ENCODE measurements at places on chromosomes 1 and 21.

- DNase-seq, result no peak
Measured at GRCh38 chr1:207069858-207070506, 16.9 kb downstream of the PFKFB2 start.

DNA sequence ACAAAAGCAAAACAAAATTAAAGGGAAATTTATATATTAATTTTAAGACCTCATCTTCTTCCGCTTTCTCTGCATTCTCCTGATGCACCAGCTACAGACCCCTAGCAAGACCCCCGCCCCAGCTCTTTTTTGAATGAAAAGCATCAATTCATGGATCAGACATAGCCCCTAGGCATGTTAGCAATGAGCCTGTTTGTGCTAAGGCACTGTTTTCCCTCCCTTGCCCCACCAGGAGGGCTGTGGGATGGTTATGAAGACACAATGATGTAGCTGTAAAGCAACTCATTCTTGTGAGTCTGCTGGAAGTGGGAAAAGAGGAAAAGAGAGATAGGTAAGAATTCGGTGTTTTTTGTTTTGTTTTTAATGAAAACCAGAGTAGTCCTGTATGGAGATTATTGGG, 88.5 kb upstream of the ZBTB18 start:
- no peak for DNase-seq

DNA sequence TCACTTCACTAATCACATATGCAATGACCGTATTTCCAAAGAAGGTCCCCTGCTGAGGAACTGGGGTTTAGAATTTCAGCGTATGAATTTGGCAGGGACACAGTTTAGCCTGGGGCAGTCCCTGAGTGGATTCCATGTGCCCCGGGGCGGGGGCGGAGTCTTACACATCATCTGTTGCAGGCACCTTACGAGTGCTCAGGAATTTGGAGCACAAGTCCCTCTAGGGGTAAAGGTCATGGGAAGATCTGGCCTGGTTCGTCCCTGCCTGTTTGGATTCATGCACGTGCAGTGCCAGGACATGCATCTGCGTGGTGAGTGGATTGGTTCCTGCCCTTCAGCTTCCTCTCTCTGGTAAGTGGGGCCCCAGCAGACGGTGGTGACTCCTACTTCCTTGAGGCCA, 208.3 kb upstream of the C1orf174 start:
- DNase-seq, result no peak

DNA sequence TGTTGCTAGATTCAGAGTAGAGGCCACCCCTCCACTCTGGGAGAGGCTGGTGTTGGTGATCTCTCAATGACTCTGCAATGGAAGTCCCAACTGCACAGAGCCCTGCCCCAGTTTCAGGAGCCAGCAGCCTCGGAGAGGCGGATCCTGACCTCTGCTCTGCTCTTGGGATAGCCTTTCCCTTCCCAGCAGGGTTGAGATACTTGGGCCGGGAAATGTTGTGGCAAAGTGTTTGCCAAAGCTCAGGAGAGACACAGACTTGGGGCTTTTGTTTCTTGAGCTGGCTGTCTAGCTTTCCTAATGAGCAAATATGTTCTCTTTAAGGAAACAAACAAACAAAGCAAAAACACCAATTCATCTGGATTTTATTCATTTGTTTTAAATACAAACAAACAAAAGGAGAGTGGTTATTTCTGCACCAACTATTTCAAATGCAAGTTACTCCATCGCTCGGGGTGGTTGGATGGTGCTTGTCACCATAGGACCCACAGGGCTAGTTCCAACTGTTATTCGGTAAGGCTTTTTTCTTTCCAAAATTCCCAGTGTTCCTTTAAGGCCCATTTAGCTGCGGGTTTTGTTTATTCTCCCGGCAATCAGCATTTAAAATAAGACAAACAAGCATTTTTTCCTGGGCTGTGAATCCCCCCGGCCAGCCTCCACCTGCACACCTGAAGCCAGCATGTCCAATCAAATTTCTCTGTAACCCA, 193.9 kb upstream of the LMO4 start:
- DNase-seq, result no peak

All from mucosa of gallbladder (tissue), 1 donor.